Right kidney (tissue), 9 donors: ENCODE measurements at places on chromosomes 2 and 18.

GRCh38 chr2:205484764-205485163, 197.5 kb upstream of the NRP2 start:
- DNase-seq: no peak

DNA sequence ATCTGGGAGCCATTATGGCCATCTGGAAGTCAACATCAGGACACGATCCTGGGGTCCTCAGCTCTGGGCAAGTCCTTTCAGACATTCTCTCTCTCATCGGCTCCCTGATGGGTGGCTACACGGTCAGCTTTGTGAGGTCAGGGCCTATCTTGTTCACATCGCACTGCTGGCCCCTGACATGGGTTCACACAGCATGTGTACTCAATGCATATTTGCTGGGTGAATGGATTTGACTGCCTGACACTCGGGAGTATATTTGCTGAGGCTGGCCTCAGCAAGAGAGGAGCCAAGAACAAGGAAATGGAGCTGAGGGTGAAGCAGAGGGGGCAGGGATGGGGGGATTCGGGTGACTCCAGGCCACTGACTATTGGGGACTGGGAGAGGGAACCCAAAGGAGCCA, 50.5 kb downstream of the SLC4A5 start:
- DNase-seq: no peak

DNA sequence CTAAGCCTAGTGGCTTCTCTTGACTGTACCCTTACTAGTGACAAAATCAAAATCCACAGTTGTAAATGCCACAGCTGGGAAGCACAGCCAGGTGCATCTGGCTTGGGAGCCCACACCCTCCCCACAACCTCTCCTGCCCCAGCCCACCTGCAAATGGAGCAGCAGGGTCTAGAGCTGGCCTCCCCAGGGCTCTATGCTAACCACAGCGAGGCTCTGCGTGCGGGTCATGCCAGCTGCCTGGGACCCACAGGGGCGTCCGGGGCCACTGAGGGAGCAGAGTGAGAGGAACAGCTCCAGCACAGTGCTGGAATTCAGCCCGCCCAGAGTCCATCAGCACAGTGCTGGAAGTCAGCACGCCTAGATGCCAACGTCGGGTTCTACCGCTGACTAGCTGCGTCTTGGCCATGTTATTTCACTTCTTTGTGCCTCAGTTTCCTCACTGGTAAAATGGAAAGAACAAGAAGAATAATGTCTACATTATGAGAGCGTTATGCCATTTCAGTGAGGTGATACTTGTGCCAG, 109.1 kb upstream of the ID2 start:
- no peak for DNase-seq

DNA sequence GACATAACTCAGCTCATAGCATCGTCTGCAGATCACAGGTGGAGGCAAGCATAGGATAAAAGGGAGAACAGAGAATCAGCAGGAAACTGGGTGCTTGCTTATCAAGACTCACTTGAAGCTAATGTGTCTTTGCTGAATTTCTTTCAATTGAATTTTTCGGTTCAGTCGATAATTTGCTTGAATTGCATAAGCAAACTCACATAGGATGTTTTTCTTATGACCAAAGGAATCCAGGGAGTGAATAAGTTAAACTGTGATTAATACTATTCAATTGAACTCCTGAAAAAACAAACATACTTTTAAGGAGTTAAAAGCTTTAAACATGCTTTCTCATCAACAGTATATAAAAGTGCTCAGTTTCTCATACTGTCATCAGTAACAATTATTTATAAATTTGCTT, 707.1 kb upstream of the ACVR2A start:
- no peak for DNase-seq
